ENCODE measurements at places on chromosomes 7 and 10.

- DNase-seq = no peak
Observed at GRCh38 chr10:13987446-13987845, 343.3 kb downstream of the FRMD4A start.

- no peak for DNase-seq
Observed at GRCh38 chr10:97664282-97664850, 22.7 kb downstream of the AVPI1 start.

DNA sequence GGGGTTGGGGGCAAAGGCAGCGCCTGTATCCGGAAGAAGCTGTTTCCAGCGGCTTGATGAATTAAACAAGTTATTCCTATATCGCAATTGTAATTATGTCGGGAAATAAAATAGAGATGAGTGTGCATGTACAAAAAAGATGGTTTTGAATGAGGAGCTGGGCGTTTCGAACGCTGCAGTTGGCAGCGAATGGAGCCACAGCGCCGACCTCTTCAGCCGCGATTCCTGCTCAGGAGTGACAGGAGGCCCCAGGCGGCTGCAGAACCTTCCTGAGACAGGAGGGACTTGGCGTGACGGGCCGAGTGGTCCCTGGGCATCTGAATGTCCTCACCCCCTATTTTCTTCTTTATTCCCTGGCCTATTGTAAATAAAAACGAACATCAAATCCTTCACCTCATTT, 184.9 kb downstream of the DNAJB6 start:
- no peak for DNase-seq

DNA sequence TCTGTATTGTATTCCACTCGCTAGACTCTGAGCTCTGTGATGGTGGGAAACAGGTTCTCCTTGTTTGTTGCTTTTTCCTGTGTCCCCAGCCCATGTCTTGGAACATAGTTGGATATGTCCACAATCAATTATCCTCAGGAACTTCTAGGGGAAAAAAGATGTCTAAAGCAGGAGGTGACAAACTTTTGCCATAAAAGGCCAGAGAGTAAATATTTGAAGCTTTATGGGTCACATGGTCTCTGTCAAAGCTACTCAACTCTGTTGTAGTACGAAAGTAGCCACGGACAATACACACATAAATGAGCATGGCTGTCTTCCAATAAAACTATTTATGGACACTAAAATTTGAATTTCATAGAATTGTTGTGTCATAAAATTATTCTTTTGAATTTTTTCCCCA, 220.5 kb downstream of the CHCHD3 start:
- DNase-seq = no peak

GRCh38 chr7:45343746-45344145, 186.2 kb downstream of the RAMP3 start:
- DNase-seq = no peak

DNA sequence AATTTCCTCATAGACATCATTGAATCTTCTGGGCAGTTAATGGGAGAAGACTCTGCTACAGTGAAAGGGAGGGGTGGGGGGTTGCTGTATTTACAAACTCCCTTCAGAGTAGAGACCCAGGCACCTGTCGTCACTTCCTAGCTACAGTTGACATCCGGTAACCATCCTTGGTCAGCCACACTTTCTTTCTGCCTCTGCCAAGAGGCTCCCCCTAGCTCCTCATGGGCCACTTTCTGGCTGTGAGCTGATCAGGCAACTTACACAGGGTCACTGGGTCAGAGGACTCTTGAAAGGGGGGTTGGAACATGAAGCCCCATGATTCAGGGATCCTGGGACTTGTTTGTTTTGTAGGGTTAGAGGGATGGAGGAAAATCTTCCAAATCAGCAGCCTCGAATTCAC, 1.2 kb downstream of the TECPR1 start:
- no peak for DNase-seq

DNA sequence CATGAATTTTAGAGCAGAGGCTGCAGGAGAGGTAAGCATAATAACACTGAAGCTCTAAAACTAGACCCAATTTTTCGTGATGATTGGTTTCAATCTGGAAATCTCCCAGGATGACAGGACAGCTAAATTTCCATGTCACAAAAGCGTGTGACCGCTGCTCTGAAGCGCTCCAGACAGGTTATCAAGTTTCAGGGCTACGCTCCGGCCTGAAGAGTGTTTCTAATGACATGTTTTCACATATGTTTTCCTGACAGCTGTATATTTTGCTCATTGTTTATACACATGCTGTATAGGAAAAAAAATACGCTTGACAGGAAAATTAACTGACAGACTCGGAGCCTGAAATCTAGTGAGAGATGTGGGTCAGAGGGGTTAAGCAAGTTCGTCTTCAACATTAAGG, 219.8 kb upstream of the BMPER start:
- DNase-seq = no peak

DNA sequence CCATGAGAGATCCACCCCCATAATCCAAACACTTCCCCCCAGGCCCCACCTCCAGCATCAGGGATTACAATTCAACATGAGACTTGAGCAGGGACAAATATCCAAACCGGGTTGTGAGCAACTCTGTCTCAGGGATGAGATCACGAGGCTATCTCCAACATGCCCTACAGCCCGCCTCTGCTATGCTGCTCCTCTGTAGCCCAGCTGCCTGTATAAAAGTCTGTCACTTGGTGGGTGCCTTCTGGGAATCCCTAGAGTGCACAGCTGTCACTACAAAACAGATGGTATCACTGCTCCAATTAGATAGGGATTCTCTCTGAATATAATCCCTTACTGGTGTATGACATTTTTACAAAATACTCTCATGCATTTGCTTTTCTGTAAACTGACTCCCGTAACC, 114.9 kb upstream of the NANOS1 start:
- no peak for DNase-seq

GRCh38 chr7:117401293-117402002, 25.8 kb downstream of the ASZ1 start:
- no peak for DNase-seq

GRCh38 chr7:112882511-112882910, 92.3 kb upstream of the TMEM168 start:
- DNase-seq = no peak

- DNase-seq = no peak
Observed at GRCh38 chr10:4283846-4284610, 499.0 kb upstream of the KLF6 start.

- no peak for DNase-seq
Observed at GRCh38 chr10:97737770-97738265, 890 bp downstream of the ZFYVE27 start.

DNA sequence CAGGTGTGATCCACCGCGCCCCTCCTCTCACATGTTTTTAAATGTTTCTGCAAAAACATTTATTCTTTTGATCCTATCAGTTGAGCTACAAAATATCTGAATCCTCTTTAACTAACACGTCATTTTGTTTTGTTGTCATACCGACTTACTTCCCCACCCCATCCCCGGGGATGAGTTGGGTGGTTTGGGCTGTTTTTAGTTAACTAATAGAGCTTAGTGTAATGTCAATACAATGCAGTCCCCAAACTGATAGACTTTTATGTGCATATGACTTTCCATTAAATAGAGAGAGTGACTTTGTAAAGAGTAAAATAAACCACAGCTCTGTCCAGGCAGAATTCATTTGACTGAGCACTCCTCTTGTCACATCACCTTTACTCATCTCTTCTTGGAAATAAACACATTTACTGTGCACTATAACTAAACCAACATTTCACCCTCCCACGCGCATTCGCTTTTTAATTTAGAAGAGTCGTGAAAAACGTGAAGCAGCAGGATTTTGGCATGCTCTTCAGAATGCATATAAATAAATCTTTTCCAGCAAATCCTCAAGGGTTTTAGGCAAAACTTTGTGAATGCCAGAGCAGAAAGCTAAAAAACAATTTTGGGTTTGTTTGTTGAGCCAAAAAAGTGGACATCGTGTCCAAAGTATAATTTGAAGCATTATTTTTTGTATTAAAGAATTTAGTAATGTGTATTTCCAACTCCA, 187.4 kb upstream of the MGMT start:
- DNase-seq = no peak

- no peak for DNase-seq
Observed at GRCh38 chr7:83415840-83416239, 233.1 kb downstream of the SEMA3E start.

- no peak for DNase-seq
Observed at GRCh38 chr7:45919993-45920459, 1.0 kb downstream of the IGFBP3 start.

GRCh38 chr7:2116989-2117591, 115.7 kb downstream of the MAD1L1 start:
- peak; percentile 38 for DNase-seq
